ENCODE measurements at places on chromosomes 5 and 9.

- DNase-seq = no peak
Observed at GRCh38 chr5:131581702-131582101, 53.3 kb downstream of the RAPGEF6 start.

DNA sequence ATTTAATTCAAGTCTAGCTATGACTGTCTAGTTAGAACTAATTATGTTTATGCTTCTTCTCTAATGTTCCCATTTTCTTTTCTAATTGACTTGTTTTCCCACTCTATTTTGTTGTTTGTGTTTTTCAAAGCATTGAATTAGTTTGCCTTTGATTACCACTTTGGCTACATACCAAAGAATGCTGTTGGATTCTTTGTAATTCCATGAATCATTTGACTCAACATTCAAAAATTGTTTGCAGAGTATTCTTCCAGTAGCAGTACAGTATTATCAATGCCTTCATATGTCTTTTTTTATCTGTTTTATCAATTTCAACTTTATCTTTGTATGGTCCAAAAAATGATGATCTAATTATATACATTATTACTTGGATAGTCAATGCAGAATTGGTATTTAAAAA is 288.7 kb downstream of the RFX3 start:
- no peak for DNase-seq

DNA sequence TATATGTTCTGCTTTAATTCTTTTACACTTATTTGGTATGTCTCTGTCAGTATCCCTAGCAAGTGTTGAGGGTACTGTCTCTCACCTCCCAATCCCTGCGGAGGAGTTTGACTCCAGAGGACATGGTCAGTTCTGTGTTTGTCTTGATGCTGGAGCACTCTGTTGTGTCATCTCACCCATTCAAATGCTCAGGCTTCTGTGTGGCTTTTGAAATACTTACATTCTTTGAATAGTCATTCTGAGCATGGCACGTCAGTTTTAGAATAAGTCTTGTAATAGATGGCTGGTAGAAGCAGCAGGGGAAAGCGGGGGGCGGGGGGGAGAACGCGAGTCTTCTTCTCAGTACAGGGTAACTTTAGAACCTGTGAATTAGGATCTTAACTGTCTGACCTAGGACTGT is 12.3 kb downstream of the MAST4 start:
- DNase-seq = no peak

DNA sequence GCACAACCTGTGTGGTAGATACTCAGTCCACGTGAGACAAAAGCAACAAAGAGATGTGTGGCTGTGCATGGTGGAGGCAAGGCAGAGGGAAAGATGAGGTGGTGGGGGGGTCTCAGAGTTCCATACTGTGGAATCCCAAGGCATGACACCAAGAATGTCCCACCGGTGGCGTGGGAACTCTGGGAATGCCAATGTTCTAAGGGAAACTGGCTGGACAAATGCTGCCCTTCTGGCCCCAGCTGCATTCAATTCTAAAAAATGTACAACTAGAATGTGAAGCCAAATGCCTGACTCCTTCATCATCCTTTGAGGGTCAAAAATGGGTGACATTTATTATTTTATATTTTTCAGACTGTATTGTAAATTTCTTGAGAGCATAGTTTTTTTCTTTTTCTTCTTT is 58.2 kb upstream of the EQTN start:
- no peak for DNase-seq

All from activated CD4-positive, alpha-beta T cell treated with anti-CD3 and anti-CD28 coated beads, Interleukin-2, amount 50 U/mL, for 24 hours (primary cell).